ENCODE measurements at places on chromosomes 1 and 21. TPM values are rescaled to one million over a fixed set of nuclear protein-coding genes. Genes with fewer than 3 reads are reported as not detected.
A peak's percentile ranks its signal among the peaks of the same experiment; 100 is the strongest.

GRCh38 chr1:3762151-3762872, 10.1 kb downstream of the CCDC27 start:
- no peaks in the 10 kb centered on the region for H3K4me1 ChIP-seq
- no peaks in the 10 kb centered on the region for H3K27me3 ChIP-seq
- H3K4me3 ChIP-seq: no peak overlapping the region
- H3K36me3 ChIP-seq: no peaks in the 10 kb centered on the region

The SPRR2B gene
- total RNA-seq: 0.62 TPM

DNA sequence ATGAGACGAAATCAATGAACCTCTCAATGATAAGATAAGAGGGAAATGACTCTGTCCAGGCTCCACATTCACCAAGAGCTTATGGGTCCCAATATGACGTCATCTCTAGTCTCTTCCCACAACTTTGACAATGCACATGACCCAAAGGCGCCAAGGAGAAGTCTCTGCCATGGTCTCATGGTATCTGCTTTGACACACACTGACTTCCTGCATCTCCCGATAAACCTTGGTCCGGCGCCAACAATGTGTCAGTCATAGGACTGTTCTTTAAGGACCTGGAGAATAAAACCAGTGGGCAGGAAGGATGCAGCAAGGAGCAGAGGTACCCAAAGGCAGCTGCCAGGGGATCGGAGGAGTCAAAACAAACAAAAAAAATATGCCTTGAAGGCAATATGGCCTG, 46.9 kb upstream of the TMEM51 start:
- no peak overlapping the region for H3K27ac ChIP-seq
- H3K4me1 ChIP-seq: no peaks in the 10 kb centered on the region
- H3K27me3 ChIP-seq: no peaks in the 10 kb centered on the region
- no peak for DNase-seq

The LINGO4 gene
- total RNA-seq: 3.1 TPM

DNA sequence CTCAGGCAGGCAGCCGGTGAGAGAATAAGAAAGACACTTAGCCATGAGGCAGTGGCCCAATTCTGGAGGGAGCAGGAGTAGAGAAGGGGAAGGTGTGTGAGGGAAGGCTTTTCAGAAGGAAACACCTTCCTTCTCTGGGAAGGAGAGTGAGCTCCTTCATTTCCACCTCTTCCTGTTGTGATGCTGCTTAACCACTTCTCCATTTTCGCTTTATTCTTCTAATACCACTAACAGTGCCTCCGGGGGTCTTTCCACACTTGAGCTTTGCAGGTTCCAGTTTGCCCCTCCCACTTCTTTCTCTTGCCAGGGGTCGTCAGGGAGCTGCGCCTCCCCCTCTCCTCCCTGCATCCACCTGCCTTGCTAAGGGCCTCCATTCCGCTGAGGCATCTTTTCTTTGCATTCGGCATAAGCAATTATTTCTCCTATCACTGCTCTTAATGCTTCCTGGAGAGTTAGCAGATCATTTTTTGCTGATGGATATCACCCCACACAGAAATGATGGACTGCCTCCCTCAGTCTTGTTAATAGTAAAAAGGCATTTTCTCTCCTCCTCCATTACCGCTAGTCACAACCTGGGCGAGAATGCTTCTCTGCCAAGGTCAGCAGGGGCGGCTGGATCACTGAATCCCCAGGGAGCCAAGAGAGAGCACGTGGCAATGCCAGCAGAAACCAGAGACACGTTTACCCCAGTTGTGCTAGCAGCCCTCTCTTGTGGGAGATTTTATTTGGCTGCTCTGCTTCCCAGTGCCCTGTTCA, 74.8 kb downstream of the ELAVL4 start:
- H3K27me3 ChIP-seq: no peaks in the 10 kb centered on the region
- no peak overlapping the region for H3K4me3 ChIP-seq
- no peak overlapping the region for H3K27ac ChIP-seq
- no peaks in the 10 kb centered on the region for H3K36me3 ChIP-seq

DNA sequence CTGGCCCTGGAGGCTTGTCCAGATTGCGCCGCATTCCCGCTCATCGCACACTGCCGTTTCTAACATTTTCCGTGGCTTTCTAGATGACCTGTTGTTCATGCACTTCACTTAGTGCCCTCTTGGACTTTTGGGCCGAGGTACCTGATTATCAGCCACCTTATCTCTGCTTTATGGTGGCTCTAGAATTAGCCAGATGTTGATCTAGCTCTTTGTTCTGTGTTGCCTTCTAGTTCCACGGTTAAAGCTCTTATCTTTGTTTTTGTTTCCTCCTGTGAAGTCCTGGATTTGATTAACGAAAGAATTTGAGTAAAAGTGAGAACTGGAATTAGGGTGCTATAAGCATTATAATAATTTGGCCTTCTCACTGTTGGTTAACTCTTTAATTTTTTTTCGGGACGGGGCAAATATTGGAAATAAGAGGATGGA, 945 bp downstream of the RNPEP start:
- H3K27me3 ChIP-seq: no peaks in the 10 kb centered on the region
- peak overlapping the region; percentile 77 for H3K27ac ChIP-seq
- H3K36me3 ChIP-seq: no peaks in the 10 kb centered on the region
- H3K4me3 ChIP-seq: peak overlapping the region; percentile 87
- H3K4me1 ChIP-seq: peaks cover 5% of the 10 kb centered on the region

- DNase-seq: no peak
- H3K27ac ChIP-seq: no peak overlapping the region
- no peaks in the 10 kb centered on the region for H3K27me3 ChIP-seq
- H3K36me3 ChIP-seq: no peaks in the 10 kb centered on the region
These were observed 372.2 kb downstream of the RRAGC start for GRCh38 chr1:38487396-38487795.

The HRNR gene
- total RNA-seq: not detected

DNA sequence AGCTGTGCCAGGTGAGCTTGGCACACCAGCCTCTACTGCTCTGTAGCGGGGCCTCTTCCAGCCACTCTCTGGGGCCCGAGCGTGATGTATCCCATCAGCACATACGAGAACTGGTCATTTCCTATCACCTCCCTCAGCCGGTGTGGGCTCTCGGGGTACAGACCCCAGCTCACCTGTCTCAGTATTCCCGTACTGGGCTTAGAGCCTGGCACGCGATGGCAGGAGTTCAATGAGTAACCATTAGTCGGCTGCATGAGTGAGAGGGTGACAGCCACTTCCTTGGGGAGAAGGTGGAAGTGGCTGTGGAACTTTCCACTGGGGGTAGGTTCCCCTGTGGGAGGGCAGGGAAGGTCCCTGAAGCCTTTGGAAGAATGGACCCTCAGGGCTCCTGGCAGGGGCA, 46.1 kb downstream of the ECE1 start:
- H3K4me1 ChIP-seq: no peaks in the 10 kb centered on the region
- H3K27me3 ChIP-seq: no peaks in the 10 kb centered on the region
- no peak overlapping the region for H3K27ac ChIP-seq
- DNase-seq: no peak
- no peaks in the 10 kb centered on the region for H3K36me3 ChIP-seq

The FAM177B gene
- total RNA-seq: 0.71 TPM

- H3K27ac ChIP-seq: no peak overlapping the region
- H3K4me3 ChIP-seq: no peak overlapping the region
- no peaks in the 10 kb centered on the region for H3K4me1 ChIP-seq
- H3K27me3 ChIP-seq: no peaks in the 10 kb centered on the region
- no peaks in the 10 kb centered on the region for H3K36me3 ChIP-seq
These were observed 140.8 kb upstream of the RAB4A start for GRCh38 chr1:229130028-229130668.

DNA sequence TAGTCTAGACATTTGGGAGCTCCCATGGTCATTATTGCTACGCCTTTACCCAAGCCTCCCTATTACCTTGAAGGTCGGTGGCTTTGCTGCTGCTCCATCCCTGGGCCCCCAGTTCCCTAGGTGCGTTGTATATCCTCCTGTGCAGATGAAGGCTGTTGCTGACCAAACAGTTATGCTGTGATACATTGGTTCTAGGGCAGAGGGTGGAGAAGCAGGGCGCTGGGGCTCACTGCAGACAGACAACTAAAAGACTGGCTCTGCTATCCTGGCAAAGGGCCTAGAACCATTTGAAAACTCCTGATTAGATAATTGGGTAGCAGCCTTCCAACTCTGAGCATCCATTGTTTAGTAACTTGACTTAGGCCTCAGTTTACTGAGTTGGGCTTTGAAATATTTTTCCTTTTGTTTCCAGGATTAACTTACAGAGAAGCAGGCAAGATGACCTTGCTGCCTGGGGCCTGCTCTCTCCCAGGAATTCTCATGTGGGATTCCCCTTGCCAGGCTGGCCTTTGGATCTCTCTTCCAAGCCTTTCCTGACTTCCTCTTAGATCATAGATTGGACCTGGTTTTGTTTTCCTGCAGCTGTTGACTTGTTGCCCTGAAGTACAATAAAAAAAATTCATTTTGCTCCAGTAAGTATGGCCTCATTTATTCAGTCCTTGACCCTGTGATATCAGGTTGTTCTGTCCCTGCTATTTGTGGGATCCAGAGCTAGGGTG, 15.5 kb downstream of the CHI3L2 start:
- no peak overlapping the region for H3K27ac ChIP-seq
- H3K36me3 ChIP-seq: no peaks in the 10 kb centered on the region
- H3K27me3 ChIP-seq: no peaks in the 10 kb centered on the region
- H3K4me1 ChIP-seq: peaks cover 5% of the 10 kb centered on the region
- no peak overlapping the region for H3K4me3 ChIP-seq
- DNase-seq: peak; percentile 34

The C1QB gene
- 66.0 TPM for total RNA-seq

The FCRL5 gene
- total RNA-seq: 1.1 TPM

The CR1L gene
- not detected for total RNA-seq

DNA sequence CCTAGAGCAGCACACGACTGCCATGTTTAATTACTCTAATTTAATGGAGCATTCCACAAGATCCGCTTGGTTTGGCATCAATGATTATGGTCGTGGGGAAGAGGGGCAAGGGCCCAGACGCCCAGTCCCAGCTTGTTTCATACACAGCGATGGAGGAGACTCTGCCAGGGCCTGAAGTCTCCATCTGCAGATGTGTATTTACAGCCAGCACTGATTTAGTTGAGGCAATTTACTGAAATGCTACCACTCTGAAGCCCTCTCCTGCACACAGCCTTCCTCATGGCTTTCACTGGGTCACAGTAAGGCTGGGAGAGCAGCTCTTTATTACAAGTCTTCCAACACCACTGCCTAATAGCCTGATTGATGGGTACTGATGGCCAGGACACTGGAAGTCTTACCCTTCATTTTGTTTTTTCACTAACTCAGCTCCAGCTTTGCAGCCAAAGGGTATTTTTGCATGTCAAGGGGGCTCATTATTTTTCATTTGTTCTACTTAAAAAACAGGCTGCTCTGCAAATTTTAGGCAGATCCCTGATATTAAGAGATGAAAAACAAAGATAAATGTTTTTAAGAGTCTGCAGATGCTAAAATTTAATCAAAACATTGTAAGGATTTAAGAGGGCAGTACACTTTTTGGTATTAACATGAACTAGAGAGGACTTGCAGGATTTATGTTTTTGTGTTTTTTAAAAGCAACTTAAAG, 236.3 kb downstream of the SIPA1L2 start:
- H3K27me3 ChIP-seq: no peaks in the 10 kb centered on the region
- H3K36me3 ChIP-seq: no peaks in the 10 kb centered on the region
- no peak for DNase-seq
- H3K4me1 ChIP-seq: no peaks in the 10 kb centered on the region

GRCh38 chr1:236753516-236753915, 41.6 kb upstream of the MTR start:
- H3K36me3 ChIP-seq: no peaks in the 10 kb centered on the region
- H3K4me1 ChIP-seq: no peaks in the 10 kb centered on the region
- no peak overlapping the region for H3K4me3 ChIP-seq
- H3K27me3 ChIP-seq: no peaks in the 10 kb centered on the region
- peak; percentile 41 for DNase-seq
- no peak overlapping the region for H3K27ac ChIP-seq

DNA sequence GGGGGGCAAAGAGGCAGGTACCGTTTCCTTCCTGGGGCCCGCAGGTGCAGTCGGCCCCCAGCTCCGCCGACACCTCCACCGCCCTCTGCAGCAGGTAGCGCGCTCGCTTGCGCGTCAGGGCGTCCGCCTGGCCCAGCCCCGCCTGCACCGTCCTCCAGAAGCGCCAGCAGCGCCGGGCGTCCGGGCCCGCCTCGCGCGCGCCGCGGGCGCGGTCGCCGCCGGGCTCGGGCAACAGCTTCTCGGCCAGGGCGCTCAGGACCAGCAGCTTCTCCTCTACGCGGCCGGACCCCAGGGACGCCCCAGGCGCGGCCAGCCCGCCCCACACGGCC, 863 bp downstream of the TARBP1 start:
- H3K27ac ChIP-seq: peak overlapping the region; percentile 92
- DNase-seq: peak; percentile 58
- H3K36me3 ChIP-seq: no peaks in the 10 kb centered on the region

GRCh38 chr1:108316545-108316944, 72.7 kb upstream of the NBPF4 start:
- H3K4me1 ChIP-seq: no peaks in the 10 kb centered on the region
- H3K27ac ChIP-seq: no peak overlapping the region
- DNase-seq: no peak
- no peaks in the 10 kb centered on the region for H3K36me3 ChIP-seq
- H3K4me3 ChIP-seq: no peak overlapping the region

GRCh38 chr1:109904105-109904817, 6.4 kb upstream of the CSF1 start:
- peaks cover 4% of the 10 kb centered on the region for H3K4me1 ChIP-seq
- H3K27ac ChIP-seq: no peak overlapping the region
- peak; percentile 42 for DNase-seq
- no peaks in the 10 kb centered on the region for H3K36me3 ChIP-seq
- no peaks in the 10 kb centered on the region for H3K27me3 ChIP-seq

DNA sequence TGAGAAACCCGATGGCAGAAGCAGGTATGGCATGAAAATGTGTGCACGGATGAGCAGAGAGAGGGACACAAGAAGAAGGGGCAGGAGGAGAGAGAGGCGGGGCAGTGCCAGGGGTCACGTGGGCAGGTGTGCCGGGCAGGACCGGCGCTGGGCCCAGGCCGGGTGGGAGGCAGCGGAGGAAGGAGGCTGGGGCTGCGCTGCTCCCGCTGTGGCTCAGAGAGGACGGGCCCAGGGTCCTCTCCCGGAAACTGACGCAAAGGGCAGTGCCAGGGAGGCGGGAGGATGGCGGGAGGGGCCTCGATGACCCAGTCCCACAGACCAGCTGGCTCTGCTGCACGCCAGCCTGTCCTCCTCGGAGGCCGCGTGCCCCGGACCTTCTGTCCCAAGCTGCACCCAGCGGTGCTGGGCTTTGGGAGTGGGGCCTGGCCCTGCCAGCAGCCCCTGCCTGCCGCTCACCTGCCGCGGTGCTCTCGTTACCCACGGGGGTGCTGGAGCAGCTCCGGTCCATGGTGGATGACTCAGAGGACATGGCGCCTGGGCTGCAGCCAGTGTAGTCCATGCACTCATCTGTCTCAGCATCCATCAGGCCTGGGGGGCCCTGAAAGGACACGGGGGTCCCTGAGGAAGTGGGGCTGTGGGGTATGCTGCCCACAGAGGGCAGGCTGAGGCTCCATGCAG, 153.9 kb downstream of the CASZ1 start:
- H3K4me1 ChIP-seq: peaks cover 6% of the 10 kb centered on the region
- H3K27me3 ChIP-seq: no peaks in the 10 kb centered on the region
- H3K4me3 ChIP-seq: no peak overlapping the region
- no peak overlapping the region for H3K27ac ChIP-seq
- no peak for DNase-seq

The RIMKLA gene
- total RNA-seq: 2.4 TPM
